Left cardiac atrium (tissue), 4 donors: ENCODE measurements at places on chromosomes 16 and 17. TPM values are rescaled to one million over a fixed set of nuclear protein-coding genes. Genes with fewer than 3 reads are reported as not detected.

OVCA2 gene
- total RNA-seq, result 15.4 TPM

DNA sequence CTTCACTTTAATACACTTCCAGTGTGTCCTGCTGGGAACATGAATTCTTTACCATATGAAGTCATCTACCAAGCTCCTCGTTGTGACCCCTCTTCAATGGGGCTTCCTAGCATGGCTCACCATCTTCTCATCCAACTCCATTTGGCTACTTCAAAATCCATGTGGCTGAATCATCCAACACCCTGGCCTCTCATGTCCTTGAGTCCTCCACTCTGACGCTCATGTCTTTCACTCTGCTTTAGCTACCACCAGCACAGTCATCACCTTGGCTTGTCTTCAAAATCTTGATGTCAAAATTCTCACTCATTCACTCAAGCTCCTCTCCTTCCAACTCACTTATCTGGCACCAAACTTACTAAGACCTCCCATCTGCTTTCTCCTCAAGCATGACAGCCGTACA lies 35.8 kb downstream of the AMFR start:
- DNase-seq, result no peak

- DNase-seq, result peak; percentile 61
These were observed 17.4 kb upstream of the C17orf107 start for GRCh38 chr17:4881761-4882555.

DNA sequence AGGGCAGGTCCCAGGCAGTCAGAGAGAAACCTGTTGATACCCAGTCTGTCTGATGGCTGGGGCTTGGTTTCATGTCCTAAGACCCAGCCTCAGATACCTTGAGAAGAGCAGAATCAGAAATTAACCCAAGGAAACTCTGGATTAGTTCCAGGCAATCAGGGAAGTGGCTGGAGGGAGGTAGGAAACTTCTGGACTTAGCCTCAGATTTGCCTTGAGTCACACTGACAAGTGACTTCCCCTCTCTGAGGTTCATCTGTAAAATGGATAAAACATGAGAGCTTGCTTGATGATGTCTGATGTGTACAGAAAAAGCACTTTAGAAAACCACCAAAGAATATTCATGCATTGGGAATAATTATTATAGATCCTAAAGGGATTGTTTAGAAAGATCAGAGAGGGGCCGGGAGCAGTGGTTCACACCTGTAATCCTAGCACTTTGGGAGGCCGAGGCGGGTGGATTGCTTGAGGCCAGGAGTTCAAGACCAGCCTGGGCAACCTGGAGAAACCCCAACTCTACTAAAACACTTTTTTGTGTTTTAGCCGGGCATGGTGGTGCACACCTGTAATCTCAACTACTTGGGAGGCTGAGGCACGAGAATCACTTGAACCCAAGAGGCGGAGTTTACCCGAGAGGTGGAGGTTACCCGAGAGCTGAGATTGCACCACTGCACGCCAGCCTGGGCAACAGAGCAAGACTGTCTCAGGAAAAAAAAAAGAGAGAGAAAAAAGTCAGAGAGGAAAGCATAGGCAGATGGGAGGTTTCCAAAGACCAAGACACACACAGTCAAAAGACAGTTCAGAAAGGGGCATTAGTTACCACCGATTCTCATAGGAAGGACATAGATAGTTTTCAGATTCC lies 3.8 kb downstream of the CIITA start:
- no peak for DNase-seq

DNA sequence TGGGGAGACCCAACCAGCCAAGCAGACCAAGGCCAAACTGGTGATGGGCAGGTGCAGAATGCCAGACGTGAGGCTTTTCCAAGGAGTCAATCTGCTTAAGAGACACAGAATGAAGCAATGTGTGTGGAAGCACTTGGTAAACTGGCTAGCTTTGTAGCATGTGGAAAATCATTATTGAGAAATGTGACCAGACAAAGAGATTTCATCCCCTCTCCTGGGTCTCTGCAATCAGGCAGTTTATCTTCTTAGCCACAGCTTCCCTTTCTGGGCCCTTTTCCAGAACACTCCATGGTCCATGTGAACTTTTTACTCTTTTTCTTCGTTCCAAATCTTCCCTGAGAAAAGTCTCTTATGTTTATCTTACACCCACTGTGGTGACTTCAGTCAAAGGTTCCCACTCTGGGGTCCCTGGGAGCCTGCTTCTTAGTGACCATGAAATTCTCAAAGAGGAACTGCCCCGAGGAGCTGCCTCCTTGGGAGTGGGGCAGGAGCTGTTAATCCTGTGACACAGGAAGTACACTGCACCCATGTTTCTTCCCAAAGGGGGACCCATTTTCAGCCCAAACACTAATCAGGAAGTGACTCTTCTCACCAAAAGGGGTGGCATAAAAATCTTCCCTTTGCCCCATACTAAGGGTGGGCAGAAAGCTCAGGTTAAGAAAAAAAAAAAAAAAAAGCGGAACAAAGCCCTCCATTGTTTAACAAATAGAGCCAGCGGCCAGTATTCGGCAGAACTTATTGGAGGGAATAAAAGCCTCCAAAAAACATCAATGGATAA lies 346.2 kb upstream of the ASIC2 start:
- DNase-seq, result no peak

DNA sequence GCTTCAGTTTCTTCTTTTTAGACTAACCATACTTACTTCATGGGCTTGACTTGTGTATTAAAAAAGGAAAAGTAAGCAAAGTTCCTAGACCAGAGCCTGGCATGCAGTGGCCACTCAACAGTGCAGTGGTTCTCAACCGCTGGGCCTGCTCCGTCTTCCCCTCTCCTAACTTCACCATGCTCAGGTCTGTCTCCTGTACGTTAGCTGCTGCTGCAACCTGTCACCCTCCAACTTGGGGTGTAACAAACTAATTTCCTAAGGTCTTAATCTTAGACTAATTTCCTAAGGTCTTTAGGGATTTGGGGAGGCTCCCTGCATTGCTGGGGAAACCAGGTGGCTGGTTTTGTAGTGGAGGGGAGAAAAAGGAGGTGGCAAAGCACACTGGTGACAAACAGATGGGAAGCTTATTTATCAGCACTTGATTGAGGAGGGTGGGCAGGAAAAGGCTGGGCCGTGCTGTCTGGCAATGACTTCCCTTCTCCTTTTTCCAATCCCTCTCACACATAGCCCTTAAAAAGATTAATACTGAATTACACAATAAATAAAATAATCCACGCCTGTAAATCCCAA lies 2.2 kb upstream of the ARL4D start:
- no peak for DNase-seq

SPPL2C gene
- total RNA-seq, result not detected

- DNase-seq, result no peak
These were observed 70.4 kb downstream of the METRNL start for GRCh38 chr17:83149761-83150251.

- DNase-seq, result no peak
These were observed 7.8 kb downstream of the CD300A start for GRCh38 chr17:74474043-74474792.

- DNase-seq, result no peak
These were observed 15.4 kb upstream of the ERN1 start for GRCh38 chr17:64145375-64145750.

GRCh38 chr16:27768651-27769272 lies 218.8 kb downstream of the KATNIP start:
- DNase-seq, result no peak

- peak; percentile 44 for DNase-seq
These were observed 14.7 kb downstream of the TNS4 start for GRCh38 chr17:40486522-40487370.

DNA sequence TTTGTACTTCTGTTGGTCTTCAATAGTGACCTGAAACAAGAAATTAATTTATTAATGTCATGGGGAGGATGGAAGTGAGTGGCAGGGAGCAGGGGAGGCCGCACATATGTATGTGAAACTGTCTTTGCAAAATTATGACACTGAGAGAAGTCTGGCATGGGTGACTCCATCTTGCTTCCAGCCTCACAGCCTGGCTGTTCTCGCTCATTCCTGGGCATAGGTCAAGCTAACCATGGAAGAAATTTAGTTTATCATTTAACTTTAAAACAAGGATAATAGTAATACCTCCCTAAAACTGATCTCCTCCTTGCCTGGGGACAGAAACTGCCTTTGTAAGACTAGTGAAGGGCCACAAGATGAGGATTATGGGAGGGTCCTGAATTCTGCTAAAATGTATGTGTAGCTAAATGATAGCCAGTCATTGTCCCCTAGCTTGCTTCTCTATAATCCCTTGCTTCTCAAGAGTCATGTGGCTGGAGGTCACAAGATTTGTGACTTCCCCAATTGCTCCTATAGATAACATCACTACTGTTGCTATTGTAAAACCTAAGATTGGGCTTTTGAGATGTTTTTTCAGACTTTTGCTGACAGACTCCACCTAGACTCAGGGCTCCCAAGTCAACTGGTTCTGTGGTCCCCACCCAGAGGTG lies 126.0 kb downstream of the HS3ST3A1 start:
- DNase-seq, result no peak

- DNase-seq, result peak; percentile 60
These were observed at the start of gene FA2H for GRCh38 chr16:74774223-74775139. TSS of gene FA2H (minus strand) at chr16:74774820. CDS start at chr16:74774755, 65 bp downstream.

EVPL gene
- 0.39 TPM for total RNA-seq

DNA sequence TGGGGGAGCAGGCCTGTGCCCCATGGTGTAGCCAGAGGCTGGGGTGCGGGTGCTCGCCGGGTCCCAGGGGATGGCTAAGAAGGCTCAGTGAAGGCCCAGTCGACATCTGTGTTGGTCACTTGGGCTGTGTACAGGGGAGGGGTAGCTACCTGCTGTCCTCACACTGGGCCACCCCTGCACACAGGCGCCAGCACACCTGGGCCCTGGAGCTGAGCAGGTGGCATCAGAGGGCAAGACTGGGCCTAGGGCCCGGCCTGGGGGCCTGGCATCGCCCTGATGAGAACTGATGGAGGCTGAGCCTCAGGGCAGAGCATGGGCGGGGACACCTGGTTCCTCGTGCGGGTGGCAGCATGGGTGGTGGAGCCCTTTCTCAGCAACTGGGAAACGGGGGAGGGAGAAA lies 870 bp upstream of the CTRB2 start:
- peak; percentile 17 for DNase-seq

CA7 gene
- not detected for total RNA-seq

GRCh38 chr16:68236137-68236825 lies 354 bp upstream of the ESRP2 start:
- DNase-seq, result peak; percentile 42

PIK3R5 gene
- total RNA-seq, result 6.3 TPM

DNA sequence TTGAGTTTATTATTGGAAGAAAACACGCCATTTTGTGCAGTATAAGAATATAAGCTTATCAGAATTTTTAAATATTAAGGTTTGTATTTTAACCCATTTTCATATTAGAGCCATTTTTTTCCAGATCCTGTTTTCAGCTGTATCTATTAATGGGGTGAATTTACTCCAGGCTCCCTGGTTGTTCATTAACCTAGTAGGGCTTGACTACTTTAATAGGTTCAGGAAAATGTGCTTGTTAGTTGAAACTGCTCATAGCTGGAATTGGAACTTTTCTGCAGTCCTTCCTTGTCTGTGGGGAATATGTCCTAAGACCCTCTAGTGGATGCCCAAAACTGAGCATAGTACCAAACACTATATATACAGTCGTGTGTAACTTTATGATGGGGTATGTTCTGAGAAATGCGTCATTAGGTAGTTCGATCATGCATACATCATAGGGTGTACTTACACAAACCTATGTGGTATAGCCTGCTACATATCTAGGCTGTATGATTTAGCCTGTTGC lies 28.0 kb downstream of the NFAT5 start:
- no peak for DNase-seq

DNA sequence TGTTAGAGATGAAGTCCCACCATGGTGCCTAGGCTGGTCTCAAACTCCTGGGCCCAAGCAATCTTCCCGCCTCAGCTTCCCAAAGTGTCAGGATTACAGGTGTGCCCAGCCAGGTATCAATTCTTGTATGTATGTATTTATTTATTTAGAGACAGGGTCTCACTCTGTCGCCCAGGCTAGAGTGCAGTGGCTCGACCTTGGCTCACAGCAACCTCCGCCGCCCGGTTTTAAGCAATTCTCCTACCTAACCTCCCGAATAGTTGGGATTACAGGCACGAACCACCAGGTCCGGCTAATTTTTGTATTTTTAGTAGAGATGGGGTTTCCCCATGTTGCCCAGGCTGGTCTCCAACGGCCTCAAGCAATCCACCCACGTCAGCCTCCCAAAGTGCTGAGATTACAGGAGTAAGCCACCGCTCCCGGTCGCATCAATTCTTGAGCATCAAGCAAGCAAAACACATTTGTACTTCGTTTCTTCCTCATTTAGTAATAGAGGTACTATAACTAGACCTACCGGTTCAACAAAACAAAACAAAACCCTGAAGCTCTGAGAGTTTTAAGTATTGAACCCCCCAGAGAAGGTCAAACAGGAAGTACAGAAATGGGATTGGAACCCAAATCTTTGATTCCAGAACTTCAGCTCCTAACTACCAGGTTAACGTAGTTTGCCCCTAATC lies 1.0 kb upstream of the ZNF500 start:
- DNase-seq, result no peak

DNA sequence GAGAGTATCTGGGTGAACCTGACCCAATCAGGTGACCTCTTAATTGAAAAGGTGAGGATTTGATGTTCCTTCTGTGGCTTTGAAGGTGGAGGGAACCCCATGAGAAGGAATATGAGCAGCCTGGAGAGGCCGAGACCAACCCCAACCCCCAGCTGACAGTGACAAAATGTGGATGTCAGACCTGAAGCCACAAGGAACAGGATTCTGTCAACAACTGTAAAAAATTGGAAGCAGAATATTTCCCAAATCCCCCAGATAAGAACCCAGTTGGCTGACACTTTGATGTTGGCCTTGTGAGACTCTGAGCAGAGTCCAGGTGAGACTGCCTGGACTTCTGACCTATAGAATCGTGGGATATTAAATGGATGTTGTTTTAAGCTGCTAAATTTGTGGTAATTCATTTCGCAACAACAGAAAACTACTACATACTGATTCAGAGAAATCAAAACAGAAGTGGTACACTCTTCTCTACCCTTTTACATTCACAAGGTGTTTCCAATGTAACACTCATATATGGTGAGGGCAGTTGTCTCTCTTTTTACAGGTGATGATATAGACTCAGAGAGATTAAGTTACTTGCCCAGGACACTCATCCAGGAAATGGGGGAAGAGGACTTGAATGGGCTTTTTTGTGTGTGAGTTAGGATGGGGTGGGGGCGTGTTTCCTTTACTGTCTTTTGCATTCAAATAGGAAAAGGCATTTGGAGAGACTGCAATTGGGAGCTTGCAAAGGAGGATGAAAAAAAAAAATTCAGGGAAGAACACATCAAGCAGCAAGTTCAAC lies 29.8 kb upstream of the SALL1 start:
- DNase-seq, result no peak

ZPBP2 gene
- total RNA-seq, result not detected
